ENCODE measurements at places on chromosomes 2 and 18.

DNA sequence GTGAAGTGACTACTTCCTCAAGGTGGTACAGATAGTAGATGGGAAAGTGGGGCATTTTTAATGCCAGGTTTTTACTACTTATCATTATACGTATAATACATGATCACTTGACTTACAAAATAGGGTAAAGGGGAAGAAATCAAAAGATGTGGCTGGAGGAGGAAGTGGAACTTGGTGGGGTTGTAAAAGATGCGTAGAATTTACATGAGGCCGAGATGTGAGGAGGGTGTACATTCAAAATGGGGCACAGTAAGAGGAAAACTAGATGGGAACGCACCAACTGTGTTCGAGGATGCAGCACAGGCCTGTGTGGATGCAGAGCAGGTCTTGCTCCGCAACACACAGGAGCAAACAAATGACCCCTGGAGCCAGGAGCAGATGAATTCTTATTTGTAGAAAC is 403.3 kb downstream of the TXNL1 start:
- no peak for DNase-seq

DNA sequence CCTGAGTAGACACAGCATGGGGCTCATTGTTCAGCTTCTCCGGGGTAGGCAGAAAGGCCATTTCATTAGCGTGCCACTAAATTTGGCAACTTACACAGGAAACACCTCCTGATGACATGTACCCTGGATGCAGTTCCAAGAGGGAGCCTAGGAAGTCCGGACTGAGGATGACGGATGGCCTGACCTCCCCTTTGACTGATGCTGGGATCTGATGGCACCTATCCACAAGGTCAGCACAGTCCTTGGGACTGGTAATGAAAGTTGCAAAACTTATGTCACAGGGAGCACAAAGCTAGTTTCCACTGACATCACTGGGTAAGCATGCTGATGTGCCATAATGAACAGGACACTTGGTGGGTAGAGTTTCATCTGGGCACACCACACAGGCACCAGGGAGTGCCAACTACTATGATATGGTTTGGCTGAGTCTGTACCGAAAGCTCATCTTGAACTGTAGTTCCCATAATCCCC is 126.7 kb upstream of the ARL4C start:
- DNase-seq = no peak

DNA sequence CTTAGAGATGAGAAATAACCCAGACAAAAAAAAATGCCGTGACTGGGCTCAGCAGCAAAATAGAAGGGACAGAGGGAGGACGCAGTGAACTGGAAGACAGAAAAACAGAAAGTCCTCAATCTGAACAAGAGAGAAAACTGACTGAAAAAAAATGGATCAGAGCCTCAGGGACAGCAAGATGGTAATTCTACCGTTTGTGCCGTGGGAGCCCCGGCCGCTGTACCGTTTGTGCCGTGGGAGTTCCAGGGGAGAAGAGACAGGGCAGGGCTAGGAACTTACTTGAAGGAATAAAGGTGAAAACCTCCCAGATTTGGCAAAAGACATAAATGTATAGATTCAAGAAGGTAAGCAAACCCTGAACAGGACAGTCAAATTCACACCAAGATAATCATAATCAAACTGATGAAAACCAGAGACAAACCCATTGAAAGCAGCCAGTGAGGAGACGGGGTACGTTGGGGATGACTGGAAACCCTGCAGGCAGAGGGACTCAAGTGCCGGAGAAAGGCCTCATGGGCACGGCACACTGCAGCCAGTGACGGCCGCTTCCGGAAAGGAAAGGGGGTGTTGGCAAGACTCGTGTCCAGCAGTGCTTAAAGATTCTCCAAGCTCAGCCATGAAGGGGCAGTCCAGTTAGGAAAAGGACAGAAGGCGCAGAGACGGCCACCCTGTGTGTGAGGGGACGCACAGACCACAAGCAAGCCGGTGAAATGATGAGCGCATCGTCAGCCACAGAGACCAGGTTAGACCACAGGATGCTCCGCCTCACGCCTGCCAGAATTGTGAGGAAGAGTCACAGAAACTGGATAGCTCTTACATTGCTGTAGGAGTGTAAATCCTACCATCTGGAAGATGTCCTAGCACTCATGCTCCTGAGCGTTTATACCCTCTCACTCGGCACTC is 40.0 kb upstream of the NFATC1 start:
- DNase-seq = no peak

- no peak for DNase-seq
Observed at GRCh38 chr2:21590026-21590690, 466.4 kb downstream of the TDRD15 start.

DNA sequence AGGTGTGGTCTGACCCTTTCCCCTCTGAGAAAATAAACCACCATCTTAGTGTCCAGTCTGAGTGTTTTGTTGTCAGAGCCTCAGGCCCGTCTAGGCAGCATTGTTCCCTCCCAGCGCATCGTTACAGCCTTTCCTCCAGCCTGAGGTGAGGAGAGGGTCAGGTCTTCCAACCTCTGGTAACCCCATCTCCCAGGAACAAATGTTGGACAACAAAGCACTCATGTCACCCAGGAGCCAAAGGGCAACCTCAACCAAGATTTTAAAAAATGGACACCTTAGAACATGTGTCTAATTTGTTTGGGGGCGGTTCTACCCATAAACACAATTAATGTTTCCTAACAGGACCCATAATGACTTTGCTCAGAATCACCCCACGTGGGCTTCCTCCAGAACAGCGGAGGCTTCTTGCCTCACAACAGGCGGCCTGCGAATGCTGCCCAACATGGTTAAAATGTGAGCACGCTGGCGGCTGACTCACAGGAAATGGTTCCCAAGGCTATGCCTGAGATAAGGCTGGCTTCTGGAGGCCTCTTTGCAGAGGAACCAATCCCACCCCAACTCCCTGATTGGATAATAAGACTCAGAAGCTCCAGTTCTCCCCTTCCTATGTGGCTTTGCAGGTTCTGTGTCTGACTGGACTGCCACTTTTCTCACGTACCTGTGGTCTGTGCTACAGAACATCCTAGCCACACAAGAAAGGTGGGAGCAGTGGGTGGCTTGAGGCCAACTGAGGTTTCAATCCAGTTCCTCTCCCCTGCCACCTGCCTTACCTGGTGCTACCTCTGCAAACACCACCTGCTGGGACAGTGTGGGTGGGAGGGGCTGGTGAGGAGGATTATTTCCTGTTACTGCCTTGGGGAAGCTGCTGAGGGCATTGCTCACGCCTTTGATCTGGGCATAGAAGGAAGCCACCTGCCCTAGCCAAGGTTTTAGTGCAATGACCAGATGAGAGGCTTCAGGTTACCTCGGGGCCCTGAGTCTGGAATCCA is 108.8 kb downstream of the B3GNT2 start:
- no peak for DNase-seq

GRCh38 chr2:128514555-128514955 is 195.9 kb upstream of the HS6ST1 start:
- no peak for DNase-seq
